ENCODE measurements at places on chromosomes 2 and 18. TPM values are rescaled to one million over a fixed set of nuclear protein-coding genes. Genes with fewer than 3 reads are reported as not detected.

The MOCOS gene
- total RNA-seq: 30.4 TPM

The PLGLB1 gene
- 2.7 TPM for total RNA-seq

The MYO7B gene
- total RNA-seq: not detected

The SLC16A14 gene
- 0.57 TPM for total RNA-seq

The HMSD gene
- not detected for total RNA-seq

The CHRNA1 gene
- not detected for total RNA-seq

The RAX gene
- not detected for total RNA-seq

The IL36A gene
- total RNA-seq: not detected

The PPP1CB gene
- 231 TPM for total RNA-seq

- no peak within 1 kb of the TSS for H3K27ac ChIP-seq
- no peaks in the 10 kb centered on the region for H3K36me3 ChIP-seq
- DNase-seq: no peak
- H3K27me3 ChIP-seq: peaks cover 47% of the 10 kb centered on the region
- no peaks in the 10 kb centered on the region for H3K4me1 ChIP-seq
- peak within 1 kb of the TSS; percentile 54 for H3K4me3 ChIP-seq
Measured at GRCh38 chr2:98935777-98936352, at the start of gene CRACDL. Gene CRACDL (minus strand): TSS chr2:98936225. CDS start chr2:98846800, 89,425 bp downstream.

DNA sequence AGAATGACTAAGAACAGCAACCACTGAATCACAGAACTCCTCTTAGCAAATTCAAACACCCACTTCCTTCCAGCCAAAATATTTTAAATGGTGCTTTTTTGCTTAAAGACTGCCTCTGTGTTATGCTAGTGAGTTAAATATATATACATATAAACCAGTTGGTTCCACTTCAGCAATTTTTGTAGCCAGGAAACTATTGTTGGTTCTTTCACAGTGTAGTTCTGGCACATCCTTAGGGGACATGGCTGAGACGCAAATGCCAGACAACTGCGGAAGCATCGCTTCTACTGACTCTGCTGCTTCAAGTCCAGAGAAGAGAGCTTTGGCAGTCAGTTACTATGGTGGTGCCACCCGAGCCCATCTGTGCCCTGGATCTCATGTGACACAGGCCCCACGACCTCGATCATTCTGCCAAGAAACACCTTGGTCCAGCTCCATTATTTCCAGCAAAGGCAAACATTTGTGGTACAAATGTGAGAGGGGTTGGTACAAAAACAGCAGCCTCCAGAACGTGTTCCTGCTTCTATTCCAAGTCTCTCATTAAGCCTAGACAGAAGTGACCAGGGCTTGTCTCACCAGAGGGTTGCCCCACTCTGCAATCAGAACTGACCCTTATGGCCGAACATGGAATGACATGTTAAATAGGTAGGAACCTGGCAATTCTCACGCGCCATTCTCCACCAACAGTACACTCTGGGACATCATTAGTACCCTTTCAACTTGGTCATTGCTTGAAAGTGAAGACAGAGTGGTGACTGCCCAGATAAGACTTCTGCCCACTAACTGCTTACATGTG is 117.8 kb upstream of the NRP2 start:
- DNase-seq: no peak
- no peaks in the 10 kb centered on the region for H3K36me3 ChIP-seq
- no peak overlapping the region for H3K4me3 ChIP-seq

DNA sequence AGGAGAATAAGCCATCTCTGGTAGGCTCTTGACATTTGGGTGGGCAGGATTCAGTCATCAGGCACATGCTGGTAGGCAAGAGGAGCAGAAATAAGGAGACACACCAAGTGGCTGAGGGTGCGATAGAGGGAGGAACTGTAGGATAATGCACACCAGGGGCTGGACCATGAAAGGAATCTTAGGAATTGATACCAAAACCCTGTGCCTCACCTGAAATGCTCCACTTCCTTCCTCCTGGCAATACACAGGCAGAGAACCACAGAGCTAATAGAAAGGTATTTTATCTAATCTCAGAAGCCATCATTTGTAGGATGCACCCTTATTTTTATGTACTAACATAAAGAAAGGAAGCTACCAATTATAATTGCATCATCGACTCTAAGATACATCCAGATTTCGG is 4.4 kb upstream of the CYP1B1 start:
- no peaks in the 10 kb centered on the region for H3K36me3 ChIP-seq
- peak; percentile 55 for DNase-seq

DNA sequence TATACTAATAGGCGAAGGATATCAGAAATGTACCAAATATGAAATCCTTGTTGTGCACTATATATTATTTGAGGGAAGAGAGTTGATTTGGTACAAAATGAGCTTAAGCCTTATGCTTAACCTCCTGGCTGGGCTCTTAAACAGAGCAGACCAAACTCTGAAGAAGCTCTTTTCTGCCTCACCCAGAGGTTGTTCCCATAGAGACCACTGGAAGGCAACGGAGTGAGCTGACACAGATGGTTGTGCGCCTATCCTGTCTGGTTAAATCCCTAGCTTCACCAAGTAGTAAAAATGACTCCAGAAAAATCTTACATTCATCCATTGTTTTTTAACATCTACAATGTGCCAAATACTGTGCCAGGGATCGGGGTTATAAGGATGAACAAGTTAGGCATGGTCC is 55.9 kb upstream of the NOL4 start:
- H3K4me1 ChIP-seq: no peaks in the 10 kb centered on the region
- no peaks in the 10 kb centered on the region for H3K27me3 ChIP-seq
- H3K27ac ChIP-seq: no peak overlapping the region
- no peak overlapping the region for H3K4me3 ChIP-seq
- no peaks in the 10 kb centered on the region for H3K36me3 ChIP-seq
- no peak for DNase-seq

GRCh38 chr18:39846265-39846664 is 2108.8 kb upstream of the PIK3C3 start:
- H3K27me3 ChIP-seq: no peaks in the 10 kb centered on the region
- H3K4me3 ChIP-seq: no peak overlapping the region
- no peak overlapping the region for H3K27ac ChIP-seq

- no peaks in the 10 kb centered on the region for H3K4me1 ChIP-seq
- no peak for DNase-seq
- H3K36me3 ChIP-seq: no peaks in the 10 kb centered on the region
- H3K4me3 ChIP-seq: no peak overlapping the region
- H3K27ac ChIP-seq: no peak overlapping the region
Measured at GRCh38 chr2:168234407-168235085, 12.8 kb downstream of the STK39 start.

- H3K4me3 ChIP-seq: no peak overlapping the region
- peaks cover 74% of the 10 kb centered on the region for H3K27me3 ChIP-seq
- no peaks in the 10 kb centered on the region for H3K36me3 ChIP-seq
- no peak for DNase-seq
Measured at GRCh38 chr2:105557021-105557920, 158.4 kb upstream of the FHL2 start.

GRCh38 chr2:16824472-16824871 is 158.8 kb upstream of the CYRIA start:
- no peaks in the 10 kb centered on the region for H3K36me3 ChIP-seq
- no peak for DNase-seq
- H3K27me3 ChIP-seq: no peaks in the 10 kb centered on the region
- no peaks in the 10 kb centered on the region for H3K4me1 ChIP-seq
- no peak overlapping the region for H3K27ac ChIP-seq

DNA sequence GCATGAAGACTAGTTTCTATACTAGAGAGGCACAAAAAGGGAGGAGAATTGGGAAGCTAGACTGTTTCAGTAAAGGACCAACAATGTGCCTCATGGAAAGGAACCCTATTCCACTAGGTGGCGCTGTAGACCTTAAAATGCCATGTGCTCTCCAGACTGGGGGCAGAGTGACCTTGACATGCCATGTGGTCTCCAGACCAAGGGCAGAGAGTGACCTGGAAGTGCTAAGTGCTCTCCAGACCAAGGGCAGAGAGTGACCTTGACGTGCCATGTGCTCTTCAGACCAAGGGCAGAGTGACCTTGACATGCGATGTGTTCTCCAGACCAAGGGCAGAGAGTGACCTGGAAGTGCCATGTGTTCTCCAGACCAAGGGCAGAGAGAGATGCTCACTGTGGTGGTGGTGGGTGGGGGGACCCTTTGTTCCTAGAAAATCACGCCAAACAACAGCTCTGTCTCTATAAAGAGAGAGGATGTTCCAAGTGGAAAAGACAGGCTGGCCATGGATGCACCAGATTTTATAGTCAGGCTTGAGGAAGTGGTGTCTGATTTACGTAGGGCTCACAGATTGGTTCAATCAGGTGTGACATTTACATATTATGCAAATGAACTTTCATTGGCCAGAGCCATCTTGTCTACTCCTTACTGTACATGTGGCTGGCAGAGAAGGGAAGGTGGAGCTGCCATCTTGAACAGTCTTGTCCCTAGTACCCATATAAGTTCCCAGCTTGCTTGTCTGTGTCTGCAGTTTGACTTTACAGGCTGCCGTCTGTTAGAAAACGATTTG is 344.0 kb upstream of the DDX18 start:
- DNase-seq: peak; percentile 4
- H3K4me1 ChIP-seq: no peaks in the 10 kb centered on the region
- H3K27ac ChIP-seq: no peak overlapping the region
- H3K36me3 ChIP-seq: no peaks in the 10 kb centered on the region
- H3K4me3 ChIP-seq: no peak overlapping the region
- H3K27me3 ChIP-seq: peaks cover 6% of the 10 kb centered on the region
